Stimulated activated CD4-positive, alpha-beta T cell treated with anti-CD3 and anti-CD28 coated beads, TNF-alpha, amount 100 ng/mL, for 1 hour (primary cell): ENCODE measurements at places on chromosomes 4 and X.
A peak's percentile ranks its signal among the peaks of the same experiment; 100 is the strongest.

DNA sequence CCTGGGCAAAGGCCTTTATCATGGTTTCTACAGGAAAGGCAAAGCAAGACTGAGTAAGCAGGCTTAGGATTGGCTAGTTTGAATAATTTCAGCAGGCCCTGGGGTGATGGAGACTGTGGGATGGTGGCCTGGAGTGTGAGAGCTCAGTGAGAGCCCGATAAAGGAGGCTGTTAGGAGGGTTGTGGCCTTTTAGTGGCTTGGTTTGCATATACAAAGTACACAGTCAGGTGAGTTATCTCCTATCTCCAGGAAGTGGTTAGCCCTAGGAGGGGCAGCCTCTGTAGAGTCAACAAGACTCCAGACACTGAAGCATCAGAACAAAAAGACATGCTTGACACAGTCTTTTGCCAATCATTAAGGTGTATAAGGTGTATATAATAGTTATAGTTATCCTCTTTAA lies 157.2 kb downstream of the CFAP299 start:
- DNase-seq = peak; percentile 27

DNA sequence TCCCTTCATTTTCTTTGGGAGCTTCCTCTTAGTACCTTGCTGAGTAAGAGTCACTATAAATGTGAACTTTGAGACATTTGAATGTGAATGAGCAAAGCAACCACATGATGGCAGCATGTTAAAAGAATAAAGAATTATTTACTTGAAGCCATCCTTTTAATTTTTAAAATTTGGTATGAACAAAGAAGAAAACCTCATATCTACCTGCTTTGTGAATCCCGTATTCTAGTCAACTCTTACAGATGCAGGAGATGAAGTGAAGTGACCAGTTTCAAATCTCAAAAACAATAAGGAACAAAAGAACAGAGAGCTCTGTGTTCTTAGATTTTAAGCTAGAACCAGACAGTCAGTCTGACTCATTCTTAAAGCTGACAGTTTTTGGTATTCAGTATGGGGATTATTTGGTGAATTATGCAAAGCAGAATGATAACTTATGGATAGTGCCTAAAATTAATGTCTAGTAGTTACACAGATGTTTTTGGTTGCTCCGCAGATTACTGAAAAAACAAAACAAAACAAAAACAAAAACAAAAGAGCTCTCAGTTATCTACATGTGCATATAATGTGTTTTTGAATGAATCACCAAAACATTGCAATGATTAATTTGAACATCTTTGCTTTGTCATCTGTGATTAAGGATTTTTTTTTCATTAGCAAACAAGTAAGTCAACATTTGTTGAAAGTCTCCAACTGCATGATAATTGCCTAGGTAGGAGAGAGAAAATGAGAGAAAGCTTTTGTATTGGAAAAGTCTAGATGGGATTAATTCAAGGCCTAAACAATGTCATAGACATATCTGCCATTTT lies 48.2 kb upstream of the H2AZ1 start:
- DNase-seq = no peak

GRCh38 chr4:89949782-89950387 lies 55.2 kb downstream of the MMRN1 start:
- DNase-seq = no peak

DNA sequence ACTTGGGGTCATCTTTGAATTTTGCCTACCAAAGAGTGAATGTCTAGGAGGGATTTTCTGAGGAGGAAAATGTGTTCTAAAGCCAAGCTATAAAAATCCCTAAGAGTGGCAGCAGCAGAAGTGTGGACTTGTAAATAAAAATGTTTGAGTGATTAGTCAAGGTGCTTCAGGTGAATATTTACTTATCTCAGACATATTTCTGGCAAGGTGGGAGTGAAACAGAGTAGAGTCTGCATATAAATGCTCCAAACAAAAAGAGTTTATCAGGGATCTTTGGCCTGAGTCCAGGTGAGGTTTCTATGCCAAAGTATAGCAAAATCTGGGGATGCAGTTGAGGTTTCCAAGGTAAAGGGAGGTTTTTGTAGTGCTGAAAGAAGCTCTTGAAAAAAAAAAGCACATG lies 19.7 kb downstream of the CYSLTR1 start:
- no peak for DNase-seq

- DNase-seq = no peak
These were observed 401.8 kb downstream of the PRDM5 start for GRCh38 chr4:120520761-120521160.

- no peak for DNase-seq
These were observed 62.5 kb upstream of the IRF2 start for GRCh38 chr4:184536881-184537248.

DNA sequence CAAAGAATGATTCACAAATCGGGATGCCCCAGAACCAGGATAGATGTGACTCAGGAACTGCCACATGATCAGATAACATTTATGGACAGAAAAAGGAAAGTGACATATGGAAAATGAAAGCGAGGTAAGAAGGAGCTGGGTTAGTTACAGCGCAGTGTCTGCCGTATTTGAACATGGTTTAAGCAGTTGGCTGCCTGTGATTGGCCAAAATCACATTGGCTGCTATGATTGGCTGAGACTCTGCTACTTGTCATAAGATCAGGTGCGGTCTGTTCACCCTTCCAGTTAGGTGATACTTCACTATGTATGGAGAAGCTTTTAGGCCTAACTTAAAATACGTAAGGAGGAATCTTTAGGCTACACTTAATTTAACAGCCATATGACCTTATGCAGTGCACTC lies 322.7 kb upstream of the HAND2 start:
- no peak for DNase-seq

- no peak for DNase-seq
These were observed 12.3 kb downstream of the LRP2BP start for GRCh38 chr4:185383451-185383850.

GRCh38 chr4:84912741-84913140 lies 53.7 kb downstream of the WDFY3 start:
- DNase-seq = no peak

- DNase-seq = no peak
These were observed 34.4 kb downstream of the NFKB1 start for GRCh38 chr4:102535398-102536082.

GRCh38 chr4:22762548-22762947 lies 69.8 kb downstream of the GBA3 start:
- DNase-seq = no peak

DNA sequence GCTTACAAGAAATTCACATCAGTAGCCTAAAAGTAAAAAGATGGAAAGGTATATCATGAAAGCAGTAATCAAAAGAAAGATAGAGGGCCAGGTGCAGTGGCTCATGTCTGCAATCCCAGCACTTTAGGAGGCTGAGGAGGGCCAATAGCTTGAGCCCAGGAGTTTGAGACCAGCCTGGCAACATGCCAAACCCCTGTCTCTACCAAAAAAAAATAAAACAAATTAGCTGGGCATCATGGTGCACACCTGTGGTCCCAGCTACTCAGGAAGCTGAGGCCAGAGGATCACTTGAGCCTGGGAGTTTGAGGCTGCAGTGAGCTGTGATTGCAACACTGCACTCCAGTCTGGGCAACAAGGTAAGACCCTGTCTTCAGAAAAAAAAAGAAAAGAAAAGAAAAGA lies 55.5 kb downstream of the GSPT2 start:
- DNase-seq = no peak

DNA sequence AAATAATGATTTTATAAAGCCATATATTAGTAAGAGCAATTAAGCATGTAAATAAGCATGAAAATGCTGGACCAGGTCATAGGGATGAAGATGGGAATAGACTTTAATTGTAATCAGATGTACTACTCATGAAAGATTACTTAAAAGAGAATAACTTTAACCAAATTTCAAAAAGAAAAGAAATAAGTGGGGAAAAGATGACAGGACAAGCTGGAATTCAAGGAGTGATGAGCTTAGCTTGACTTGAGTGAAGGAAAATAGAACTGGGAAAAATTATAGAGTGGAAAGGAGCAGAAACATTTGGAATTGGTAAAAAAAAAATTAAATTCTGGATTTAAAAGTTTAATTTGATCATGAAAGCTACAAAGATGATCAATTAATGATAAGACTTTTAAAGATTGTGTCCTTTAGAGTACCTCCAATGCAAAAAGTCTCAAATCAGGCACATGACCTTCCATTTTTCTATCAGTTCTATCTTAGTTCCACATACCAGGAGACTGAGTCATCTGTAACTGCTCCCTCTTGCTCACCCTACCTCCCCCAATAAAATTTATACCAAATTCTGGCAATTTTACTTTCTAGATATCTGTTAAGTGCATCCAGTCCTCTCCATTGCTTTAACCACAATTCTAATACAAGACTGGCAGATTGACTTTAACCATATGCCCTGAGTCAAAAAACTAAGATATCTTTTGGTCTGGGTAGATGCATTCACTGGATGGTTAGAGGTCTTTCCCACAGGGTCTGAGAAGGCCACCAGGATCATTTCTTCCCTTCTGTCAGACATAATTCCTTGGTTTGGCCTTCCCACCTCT lies 56.4 kb upstream of the SLIT2 start:
- no peak for DNase-seq

DNA sequence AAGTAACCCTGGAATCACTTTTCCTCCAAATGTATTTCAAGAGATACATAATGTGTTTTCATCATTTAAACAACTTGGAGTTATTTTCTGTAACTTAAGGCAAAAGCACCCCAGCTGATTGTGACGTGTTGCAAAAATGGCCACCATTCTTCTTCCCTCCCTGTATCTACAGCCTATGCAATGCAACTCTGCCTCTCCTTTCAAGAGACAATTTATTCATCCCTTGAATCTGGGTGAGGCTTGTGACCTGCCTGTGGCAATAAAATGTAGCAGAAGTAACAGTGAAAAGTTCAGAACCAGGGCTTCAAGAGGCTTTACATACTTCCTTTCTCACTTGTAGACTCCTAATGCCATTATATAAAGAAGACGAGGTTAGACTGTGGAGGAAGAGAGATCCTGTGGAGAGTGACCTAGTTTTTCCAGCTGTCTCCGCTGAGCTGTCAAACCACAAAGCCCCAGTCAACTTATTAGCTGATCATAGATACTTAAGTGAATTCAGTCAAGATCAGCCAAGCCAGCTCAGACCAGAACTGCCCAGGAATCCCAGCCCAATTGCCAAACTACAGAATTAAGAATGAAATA lies 81.0 kb upstream of the KLF3 start:
- DNase-seq = no peak

- DNase-seq = no peak
These were observed 117.9 kb downstream of the STIM2 start for GRCh38 chr4:26978387-26979053.

DNA sequence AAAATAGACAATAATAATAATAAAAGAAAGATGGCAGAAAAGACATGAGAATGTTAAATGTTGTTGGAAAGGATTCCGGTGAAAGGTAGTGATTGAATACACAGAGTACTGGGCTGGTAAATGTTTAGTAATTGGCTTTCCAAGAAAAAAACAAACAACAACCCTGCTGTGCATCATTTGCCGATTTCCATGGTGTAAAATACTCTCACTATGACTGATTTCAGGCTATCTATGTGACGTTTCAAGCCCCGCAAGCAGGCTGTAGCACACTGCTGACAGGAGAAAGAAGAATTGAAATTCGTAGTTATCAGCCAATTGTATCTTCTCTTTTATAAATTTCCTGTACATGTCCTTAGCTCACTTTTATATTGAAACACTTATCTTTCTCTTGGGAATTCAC lies 13.6 kb upstream of the SEPTIN6 start:
- DNase-seq = no peak

GRCh38 chr4:77229433-77229832 lies 72.4 kb downstream of the CCNG2 start:
- no peak for DNase-seq

DNA sequence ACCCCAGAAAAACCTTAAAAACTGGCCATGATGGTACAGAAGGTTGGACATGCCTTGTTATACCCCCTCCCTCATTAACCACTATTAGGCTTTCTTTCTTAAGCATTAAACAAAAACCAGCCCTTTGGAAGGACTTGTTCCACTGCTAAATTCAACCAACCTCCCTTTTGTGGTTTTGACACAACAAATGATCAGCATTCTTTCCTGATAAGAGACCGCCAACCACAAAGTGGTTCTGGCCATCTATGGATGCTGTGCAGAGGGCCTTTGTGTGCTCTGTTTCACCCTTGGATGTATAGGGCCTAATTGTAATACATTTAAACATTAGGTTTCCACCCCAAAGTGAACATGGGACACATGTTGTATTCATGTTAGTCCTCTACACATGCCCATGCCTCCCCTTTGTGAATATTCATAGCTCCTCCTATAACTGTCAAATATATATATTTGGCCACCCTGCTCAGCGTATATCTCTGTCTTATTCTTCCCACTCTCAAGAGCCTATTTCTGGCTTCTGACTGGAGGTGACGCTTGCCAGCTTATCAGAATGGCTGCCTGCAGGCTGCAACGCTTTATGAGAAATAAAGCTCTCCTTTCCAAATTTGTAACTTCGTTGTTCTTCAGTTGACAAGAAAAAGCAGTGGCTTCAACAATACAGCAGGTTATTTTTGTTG lies 126.6 kb downstream of the NPNT start:
- DNase-seq = no peak

DNA sequence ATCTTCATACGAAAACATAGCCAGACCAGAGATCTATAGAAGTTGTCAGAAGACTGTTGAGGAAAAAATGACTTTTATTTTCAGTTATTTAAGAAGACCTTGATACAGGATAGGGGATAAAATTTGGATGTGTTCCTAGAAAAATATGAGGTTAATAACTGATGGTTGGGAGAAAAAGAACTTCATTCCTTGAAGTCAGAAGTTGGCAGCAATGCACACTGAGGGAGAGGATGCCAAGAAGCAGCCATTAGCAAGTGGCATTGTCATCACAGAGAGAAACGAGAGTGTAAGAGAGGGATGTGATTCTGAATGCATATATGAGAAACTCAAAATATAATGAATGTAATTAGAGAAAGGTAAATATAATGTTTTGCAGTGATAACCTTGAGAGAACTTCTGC lies 382.1 kb upstream of the EPHA5 start:
- no peak for DNase-seq

- no peak for DNase-seq
These were observed 249.0 kb downstream of the CBR4 start for GRCh38 chr4:168761066-168761465.

- no peak for DNase-seq
These were observed 32.8 kb downstream of the STBD1 start for GRCh38 chr4:76339364-76339763.

GRCh38 chrX:116409219-116409618 lies 27.2 kb upstream of the SLC6A14 start:
- no peak for DNase-seq

GRCh38 chr4:158652920-158653319 lies 18.8 kb downstream of the C4orf46 start:
- DNase-seq = no peak

DNA sequence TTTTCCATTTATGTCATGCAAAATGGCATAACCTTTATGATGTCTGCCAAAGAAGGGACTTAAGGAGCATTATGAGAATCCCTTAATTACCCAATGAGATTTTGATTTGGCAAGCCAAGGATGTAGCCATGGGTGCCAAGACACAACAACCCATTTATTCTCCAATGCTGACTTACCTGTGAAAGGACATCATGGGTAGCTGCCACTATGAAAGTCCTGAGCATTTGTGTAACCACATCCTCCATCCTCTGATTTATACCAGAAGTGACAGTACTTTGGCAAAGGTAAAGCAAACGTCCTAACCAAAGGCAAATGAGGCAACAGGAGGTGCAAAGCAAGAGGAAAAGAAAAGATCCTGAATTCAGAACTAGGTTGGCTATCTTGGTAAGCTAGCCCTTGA lies 87.3 kb upstream of the EMCN start:
- DNase-seq = no peak
